HS-5 (cell line): ENCODE measurements at places on chromosomes 16 and 17.

DNA sequence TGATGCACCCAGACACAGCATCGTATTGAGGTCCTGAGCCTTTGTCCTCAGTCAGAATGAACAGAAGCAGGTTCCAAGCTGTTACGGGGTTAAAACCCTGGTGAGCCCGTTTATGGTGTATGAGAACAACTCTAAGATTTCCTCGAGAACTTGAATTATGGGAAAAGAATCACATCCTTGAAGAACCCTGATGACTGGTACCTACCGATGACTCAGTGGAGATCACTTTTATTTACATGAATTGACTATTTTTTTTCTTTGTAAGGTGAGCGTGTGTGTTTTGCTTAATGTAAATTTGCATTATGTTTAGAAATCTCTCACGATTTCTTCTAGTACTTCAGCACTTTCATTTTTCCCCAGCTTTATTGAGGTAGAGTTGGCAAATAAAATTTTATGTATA is 3.3 kb upstream of the KRTAP4-4 start:
- DNase-seq, result no peak

GRCh38 chr16:27398894-27399853 is 2.8 kb upstream of the IL21R start:
- no peak for DNase-seq

- DNase-seq, result peak; percentile 96
Measured at GRCh38 chr16:75931043-75931442, 204.8 kb upstream of the CPHXL start.

DNA sequence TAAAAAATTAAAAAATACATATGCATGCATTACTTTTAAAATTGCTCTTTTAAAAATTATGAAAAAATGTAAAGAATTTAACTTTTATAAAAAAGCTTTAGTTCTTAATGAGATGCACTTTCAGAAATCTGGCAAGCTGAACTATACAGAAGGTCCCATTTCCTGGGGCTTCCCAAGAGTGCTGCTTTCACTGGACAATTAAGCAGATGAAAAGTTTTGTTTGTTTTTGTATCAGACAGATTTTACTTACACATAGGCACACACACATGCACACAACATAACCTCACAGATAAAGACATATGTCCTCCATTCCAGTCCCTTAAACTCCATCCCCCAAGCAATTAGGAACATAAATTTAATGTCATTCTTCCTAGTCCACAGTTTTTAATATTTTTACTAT is 402.3 kb upstream of the ASIC2 start:
- no peak for DNase-seq

GRCh38 chr16:87702325-87702811 is 63.4 kb downstream of the KLHDC4 start:
- no peak for DNase-seq

- no peak for DNase-seq
Measured at GRCh38 chr16:23729503-23730424, 16.7 kb upstream of the ERN2 start.

DNA sequence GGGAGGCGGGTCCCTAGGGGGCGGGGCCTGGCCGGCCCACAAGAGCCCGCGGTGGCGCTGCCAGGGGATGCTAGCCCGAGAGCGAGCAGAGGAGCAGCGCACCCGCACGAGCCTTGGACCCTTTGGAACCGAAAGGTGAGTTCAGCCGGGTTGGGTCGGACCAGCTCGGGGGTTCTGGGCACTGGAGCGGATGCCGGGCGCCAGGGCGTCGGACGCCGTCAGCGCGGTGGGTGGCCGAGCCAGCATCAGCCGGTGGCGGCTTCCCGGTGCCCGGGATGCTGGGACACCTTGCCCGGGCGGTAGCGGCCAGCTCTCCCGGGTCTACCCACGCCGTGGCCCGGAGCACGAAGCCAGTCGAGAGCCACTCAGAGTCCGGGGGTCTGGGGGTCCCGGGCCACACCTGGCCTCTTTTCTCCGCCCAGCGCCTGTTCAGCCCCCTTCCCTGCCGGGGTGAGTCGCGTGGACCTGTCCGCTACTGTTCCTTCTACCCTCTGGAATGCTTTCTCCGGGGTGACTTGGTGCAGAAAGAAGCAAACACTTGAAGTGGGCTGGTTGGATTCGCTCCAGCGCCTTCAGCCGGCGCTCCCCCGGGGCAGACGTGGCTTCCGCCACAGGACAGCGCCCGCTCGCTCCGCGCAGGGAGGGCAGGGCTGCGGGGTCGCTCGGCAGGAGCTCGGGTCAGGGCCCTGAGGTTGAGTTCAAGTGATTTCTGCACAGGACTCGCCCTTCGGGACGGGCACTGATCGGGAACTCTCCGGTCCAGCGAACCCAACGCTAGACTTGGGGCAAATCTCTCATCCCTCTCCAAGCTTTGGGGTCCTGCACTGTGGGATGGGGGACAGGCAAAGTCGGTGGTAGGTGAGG is at the start of gene SCNN1G:
Gene SCNN1G, plus strand, starts transcription at position 67 of the 864 bp plus-strand sequence. CDS start 3,527 bp downstream, outside the sequence.
- no peak for DNase-seq

- no peak for DNase-seq
Measured at GRCh38 chr17:27326051-27326450, 32.1 kb downstream of the WSB1 start.

DNA sequence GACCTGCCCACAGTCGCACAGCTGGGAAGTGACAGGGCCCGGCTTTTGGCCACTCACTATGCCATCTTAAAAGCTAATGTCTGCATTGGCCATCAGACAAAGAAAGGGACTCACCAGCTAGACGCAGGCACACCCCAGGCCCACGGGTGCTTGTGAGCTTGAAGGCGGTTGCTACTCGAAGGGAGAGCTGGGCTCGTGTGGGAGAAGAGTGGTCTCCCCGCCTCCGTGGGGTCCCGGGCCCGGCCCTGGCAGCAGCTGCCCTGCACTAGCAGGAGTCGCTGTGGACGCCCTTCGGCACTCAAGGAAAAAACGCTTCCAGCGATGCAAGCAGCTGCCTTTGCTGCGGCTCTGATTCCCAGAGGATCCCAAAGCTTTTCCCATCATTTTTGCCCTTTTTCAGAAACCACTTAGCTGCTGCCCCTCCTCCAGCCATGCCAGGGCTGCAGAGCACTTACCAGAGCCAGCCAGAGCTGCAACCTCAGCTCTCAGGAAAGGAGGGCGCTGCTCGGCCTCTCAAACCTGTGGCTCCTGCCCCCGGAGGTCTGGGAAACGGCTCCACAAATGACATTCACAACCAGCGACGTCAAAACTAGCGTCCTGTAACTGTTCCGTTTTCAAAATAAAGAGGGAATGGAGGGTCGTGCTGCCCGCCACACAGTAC is 12.3 kb downstream of the TRPV1 start:
- no peak for DNase-seq
